ENCODE measurements at places on chromosomes 3 and 15.

DNA sequence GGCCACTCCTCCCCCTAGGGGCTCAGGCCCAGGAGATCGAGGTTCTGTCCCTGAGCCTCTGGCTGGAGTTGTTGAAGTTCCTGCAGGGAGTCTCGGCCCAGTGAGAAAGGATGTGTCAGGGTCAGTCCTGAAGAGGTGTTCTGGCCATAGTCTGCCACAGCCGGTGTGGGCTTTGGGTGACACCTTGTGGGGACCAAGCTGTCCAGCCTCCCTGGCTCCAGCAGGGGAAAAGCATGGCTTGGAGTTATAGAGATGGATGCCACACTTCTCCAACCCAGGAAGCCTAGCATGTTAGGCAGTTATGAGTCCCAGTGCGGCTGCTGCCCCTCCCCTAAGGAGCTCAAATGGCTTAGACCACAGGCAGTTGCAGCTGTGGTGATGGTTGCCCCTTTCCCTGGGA is 945.6 kb upstream of the GBE1 start:
- DNase-seq = no peak

DNA sequence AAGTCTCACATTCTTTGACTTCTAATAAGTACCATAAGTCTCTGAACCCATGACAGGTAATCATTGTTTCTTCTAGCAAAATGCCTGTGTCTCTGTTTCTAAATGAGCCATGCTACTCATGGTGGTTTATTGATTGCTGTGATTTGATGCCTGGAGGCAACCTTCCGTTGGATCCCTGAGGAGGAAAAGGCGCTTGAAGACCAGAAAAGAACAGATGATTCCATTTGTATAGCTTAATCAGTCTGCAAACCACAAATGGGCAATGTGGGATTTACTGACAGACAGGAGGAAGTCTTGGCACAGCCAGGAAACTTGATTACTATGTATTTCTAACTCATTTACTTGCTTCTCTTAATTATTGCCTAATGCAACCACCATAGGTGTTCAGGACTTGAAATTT is 103.1 kb upstream of the MRPL3 start:
- no peak for DNase-seq

- no peak for DNase-seq
Observed at GRCh38 chr3:99683876-99684275, 45.5 kb downstream of the COL8A1 start.

GRCh38 chr15:75902129-75902557 is 1.5 kb upstream of the FBXO22 start:
- DNase-seq = no peak

- no peak for DNase-seq
Observed at GRCh38 chr15:48703544-48703943, 58.0 kb upstream of the FBN1 start.

DNA sequence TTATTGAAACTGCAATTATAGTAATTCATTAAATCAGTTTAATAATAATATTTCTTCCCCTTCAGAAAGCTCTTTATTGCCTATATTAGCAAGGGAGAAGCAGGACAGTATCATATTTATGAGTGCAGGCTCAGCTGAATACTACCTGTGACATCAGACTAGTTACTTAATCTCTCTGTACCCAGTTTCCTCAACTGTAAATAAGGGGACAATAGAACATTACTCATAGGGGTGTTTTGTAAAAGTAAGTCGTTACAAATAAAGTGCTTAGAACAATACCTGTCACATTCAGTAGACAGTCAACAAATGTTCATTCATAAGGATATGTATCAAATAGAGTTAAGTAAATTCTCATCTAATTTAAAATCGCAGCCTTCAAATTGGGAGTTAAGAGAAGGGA is 12.1 kb upstream of the VPS39 start:
- no peak for DNase-seq

DNA sequence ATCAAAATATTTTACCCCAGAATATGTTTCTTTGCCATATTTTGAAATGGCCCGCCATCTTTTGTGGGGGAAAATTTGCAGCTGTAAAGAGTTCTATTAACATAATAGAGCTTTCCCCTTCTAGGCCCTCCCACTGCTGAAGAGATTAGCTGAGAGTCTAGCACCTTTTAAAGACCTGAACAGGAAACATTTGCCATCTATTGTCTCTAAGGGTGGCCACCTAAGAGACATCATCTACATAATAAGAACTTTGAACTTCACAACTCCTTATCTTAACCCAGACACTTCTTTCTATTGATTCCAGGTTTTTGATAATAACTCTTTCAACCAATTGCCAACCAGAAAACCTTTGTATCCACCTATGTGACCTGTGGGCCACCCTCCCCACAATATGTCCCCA is 54.7 kb upstream of the TRPM1 start:
- DNase-seq = no peak

GRCh38 chr3:174495928-174496327 is 363.2 kb upstream of the NAALADL2 start:
- DNase-seq = no peak

GRCh38 chr15:62262305-62262941 is 97.3 kb upstream of the C2CD4B start:
- DNase-seq = no peak

GRCh38 chr15:99050328-99050980 is 42.9 kb upstream of the PGPEP1L start:
- DNase-seq = no peak

DNA sequence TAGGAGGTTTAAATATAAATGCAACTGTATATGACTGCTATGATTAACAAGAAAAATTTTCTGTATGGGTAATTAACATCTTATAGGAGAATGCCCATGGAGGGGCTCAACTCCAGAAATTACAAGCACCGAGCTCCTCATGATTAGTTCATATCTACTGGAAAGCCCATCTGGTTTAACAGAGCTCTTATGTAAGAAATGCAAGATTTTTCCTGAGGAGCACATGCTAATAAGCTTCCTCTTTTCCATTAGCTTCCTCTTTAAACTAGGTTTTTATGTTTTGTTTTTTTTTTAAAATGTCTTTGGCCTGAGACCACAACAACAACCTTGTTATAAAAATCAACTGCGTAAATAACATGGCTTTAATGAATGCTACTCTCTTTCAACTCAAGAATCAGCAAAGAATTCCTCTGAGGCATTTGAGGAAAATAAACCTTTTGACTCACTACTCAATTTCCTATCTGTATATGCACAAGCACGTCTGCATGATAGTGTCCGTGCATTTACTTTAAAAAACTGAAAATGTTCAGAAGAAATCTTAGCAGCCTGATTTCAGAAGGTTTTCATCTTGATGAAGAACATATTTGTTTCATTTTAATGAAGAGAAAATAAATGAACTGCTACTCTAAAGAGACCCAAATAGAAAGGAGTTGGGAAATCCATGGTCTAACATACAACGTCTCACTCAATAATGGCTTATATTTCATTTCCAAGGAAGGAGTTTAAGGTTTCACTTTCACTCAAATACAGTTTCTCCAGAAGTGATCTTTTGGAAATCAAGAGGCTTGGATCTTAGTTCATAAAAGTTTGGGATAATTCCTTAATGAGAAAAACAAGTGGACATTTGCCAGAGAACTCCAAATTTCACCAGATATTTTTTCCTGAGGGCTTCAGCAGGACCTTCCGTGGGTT is 180.8 kb downstream of the KCNAB1 start:
- DNase-seq = no peak

GRCh38 chr3:62052331-62052730 is 321.0 kb downstream of the FEZF2 start:
- DNase-seq = no peak

- DNase-seq = no peak
Observed at GRCh38 chr3:69115731-69116130, 6.7 kb downstream of the LMOD3 start.

GRCh38 chr15:74172701-74173379 is 670 bp upstream of the ISLR start:
- DNase-seq = no peak

DNA sequence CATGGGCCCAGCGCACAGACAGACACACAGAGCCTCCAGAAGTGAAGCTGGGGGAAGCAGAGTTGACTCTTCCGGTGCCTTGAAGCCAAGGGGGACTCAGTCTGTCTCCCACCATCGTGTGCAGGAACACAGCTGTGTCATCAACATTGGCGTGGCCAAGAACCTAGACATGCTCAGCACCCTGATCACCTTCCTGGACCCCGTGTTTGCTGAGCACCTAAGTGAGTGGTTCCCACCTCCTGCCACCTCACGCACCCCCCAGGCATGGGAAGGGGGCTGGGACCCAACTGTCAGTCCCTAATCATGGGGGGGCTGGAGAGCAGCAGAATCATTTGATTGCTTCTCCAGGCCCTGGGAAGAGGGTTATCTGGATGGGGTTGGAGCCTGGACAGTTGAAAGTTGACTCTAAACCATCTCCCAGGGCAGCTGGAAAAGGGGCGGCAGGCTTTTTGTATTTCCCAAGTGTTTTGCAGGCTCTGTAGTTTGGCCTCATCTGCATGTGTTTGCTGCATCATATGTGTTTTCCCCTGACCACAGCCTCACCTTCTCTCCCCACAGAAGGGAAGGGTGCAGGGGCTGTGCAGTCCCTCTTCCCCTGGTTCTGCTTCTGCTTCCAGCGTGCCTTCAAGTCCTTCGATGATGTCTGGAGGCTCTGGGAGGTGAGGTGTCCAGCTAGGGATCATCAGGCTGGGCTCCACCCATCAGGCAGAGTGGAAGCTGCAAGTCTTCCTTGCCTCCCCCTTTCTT is 12.8 kb downstream of the TBC1D21 start:
- DNase-seq = no peak

DNA sequence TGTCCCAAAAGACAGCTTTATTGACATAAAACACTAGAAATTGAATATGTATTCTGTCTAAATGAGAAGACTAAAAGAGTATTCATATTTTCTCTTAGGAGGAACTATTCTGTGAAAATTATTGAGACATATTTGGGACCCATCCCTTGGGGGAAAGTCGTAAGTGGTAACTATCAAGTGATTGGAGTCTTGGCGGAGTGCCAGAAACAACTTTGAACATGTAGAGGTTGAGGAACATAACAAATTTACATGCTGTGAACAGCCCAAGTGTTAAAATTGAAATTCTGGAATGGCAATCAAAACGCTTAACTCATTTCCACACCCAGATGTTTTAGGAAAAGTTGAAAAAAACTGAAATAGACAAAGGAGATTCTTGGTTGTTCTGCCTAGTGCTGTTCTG is 1034.6 kb downstream of the NSUN3 start:
- no peak for DNase-seq

DNA sequence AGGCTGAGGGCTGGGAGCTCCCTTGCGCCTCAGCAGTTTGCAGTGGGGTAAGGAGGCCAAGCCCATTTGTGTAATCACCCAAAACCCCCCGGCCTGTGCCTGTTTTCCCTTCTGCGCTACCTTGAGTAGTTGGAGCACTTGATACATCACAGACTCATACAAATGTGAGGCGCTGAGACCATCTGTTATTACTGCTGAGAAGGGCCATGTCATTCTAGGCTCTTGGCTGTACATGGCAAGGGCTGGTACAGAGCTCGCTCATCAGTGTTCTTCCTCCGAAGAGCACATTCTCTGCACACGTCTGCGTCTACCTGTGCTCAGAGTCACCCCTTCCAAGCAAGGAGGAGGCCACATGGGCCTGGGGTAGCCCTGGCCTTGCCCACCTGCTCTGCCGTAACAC is 9.3 kb downstream of the PLA2G4B start:
- DNase-seq = no peak

DNA sequence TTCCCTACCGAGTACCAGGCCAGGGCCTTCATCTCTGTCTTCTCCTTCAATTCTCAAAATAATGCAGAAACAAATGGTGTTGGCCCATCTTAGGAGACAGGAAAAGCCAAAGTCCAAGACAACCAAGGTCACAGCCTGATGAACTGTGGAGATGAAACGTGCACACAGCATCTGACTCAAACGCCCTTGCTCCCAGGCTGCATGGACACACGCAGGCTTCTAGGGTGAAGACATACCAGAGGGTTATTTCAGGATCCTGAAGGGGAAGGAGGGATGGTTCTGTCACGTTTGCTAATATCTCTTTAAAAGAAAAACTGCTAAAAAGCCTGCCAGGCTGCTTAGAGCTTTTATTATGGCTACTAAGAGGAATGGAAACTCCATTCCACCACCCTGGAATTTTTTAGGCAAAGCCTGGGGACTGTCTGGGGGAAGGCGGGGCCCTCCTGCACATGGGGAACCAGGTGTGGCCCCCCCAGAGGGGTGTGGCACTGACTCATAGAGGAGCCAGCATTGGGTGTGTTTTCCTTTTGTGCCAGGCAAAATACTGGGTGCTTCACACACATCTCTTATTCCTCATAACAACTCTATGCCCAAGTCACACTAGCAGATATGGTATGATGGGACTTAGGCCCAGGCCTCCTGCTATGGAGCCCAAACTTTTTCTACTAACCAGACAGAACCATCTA is 62.9 kb downstream of the UMPS start:
- no peak for DNase-seq

- DNase-seq = no peak
Observed at GRCh38 chr3:84724877-84725276, 233.9 kb upstream of the CADM2 start.

DNA sequence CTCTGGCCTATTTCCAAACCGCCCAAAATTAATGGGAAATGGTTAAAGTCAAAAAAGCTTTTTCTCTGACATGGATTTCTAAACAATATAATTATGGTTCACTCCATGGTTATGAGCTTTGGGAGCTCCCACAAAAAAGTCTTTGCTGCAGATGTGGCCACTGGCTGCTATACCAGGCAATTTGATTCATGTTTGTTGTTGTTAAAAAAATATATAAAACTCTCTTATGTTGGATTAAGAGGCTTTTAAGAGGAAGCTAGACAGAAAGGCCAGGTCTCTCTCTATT is 258.6 kb downstream of the TIGIT start:
- no peak for DNase-seq

DNA sequence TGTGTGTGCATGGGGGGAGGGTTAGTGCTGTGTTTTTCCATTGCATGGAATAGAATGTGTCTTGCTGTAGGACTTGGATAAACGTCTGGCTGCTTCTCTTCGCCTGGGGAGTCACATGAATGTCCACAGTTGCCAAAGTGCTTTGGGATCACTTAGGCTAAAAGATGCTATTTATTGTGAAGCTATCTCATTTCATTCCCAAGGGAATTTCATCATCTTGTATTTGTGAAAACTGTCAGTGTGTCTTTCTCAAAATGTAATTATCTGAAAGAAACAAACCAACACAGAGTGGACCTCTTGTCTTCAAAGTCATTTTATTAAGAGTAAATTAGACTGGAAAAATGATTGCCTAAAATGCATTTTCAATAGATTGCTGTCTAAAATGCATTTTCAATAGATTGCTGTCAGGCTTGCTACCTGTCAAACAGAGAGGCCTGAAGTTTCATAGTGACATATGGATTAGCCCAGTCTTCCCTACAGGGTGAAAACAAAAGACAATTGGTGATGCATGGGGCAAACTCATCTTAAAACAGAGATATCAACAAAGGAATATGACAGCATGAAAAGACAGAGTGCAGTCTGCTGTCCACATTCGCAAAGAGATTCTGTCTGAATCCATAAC is 117.1 kb upstream of the GOLIM4 start:
- no peak for DNase-seq

GRCh38 chr3:44924457-44925084 is 50.2 kb downstream of the TGM4 start:
- DNase-seq = no peak

- no peak for DNase-seq
Observed at GRCh38 chr3:182412066-182412465, 381.2 kb upstream of the ATP11B start.

Measured in activated CD4-positive, alpha-beta T cell treated with anti-CD3 and anti-CD28 coated beads, Interleukin-2, amount 50 U/mL, for 48 hours (primary cell).